ENCODE measurements at places on chromosomes 7 and 10.

GRCh38 chr10:93397020-93397419, 85.1 kb downstream of the MYOF start:
- no peak for DNase-seq

- DNase-seq: peak; percentile 45
Measured at GRCh38 chr7:55517191-55517633, 55.1 kb downstream of the VOPP1 start.

- DNase-seq: no peak
Measured at GRCh38 chr10:3248526-3249306, 76.1 kb upstream of the PITRM1 start.

DNA sequence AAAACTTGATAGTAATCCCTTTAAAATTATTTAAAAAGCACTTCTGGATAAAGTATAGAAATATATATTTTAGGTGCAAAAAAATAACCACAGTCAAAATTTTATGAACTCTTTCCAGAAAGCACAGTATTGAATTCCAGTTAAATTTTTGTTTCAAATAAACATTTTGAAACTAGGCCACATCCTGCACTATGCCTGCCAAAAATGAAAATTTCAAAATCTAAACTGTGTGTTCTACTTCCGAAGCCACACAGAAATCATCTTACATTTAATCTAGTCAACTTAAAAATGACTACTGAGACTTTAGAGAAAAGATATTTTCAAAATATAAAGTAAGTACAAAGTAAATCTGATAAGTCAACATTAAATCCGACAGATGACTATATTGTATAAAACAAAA, 50.0 kb downstream of the MAGI2 start:
- DNase-seq: no peak

- DNase-seq: no peak
Measured at GRCh38 chr7:105711726-105712402, 130.6 kb upstream of the EFCAB10 start.

- no peak for DNase-seq
Measured at GRCh38 chr7:42074076-42074475, 162.9 kb downstream of the GLI3 start.
